ENCODE measurements at places on chromosomes 7 and 10.

DNA sequence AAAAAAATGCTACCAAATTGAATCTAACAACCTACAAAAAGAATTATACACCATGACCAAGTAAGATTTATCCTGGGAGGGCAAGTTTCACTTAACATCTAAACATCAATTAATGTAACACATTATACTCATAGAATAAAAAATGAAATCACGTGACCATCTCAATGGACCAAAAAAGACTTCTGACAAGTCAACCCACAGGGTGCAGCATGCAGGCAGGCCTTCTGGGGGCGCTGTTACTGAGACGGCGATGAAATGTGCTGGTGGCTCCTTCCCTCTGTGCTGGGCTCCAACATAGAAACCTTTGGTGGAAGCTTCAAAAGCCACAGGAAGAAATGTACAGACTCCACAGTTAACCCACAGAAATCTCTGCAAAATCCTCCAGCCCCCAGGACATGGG lies 103.1 kb downstream of the INHBA start:
- DNase-seq: no peak

GRCh38 chr10:133357285-133358161 lies at the start of gene FUOM:
TSS of gene FUOM (minus strand) at chr10:133358019. CDS start at chr10:133358007, 12 bp downstream.
- DNase-seq: peak; percentile 39

GRCh38 chr10:119341459-119342301 lies 134.3 kb downstream of the GRK5 start:
- peak; percentile 57 for DNase-seq

DNA sequence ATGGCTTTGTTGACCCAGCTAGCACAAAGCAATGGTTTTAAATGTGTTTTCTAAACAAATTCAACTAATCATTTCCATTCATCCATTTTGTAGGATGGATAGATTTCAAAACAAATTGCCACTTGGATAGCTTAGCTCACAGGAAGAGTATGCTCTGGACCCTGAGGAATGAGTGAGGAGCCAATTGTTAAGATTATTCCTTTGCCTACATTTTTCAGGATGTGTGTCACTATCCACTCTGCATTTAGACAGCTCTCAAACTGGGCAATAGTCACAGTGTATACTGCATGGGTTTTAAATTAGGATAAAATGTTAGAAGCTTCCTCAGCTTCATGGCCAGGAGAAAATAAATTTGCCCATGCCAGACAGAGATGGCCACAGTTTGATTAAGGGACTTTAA lies 605.6 kb upstream of the TEX47 start:
- DNase-seq: no peak

- DNase-seq: no peak
Measured at GRCh38 chr7:156753229-156753560, 112.6 kb downstream of the RNF32 start.

- DNase-seq: no peak
Measured at GRCh38 chr10:31587691-31588090, 268.7 kb downstream of the ZEB1 start.

GRCh38 chr7:157863906-157864810 lies 527.4 kb downstream of the DNAJB6 start:
- no peak for DNase-seq

DNA sequence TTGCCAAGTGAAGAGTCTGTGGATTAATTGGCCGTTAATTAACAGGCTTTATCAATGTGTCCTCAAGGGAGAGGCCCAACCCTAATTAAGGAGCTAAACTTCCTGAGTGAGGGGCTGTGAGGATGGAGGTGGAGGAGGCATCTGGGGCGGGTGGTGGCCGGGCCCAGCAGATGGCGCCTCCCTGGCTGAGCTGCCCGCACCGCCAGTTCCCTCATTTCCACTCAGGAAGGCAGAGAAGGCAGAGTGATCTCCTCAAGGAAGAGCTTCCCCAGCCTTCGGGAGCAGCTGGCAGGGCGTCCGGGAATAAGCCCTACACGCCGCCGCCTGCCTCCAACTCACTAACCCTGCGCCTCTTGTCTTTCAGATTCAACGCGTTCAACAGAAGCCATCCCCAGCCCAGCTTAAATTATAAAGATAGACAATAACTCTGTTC lies 112.2 kb downstream of the CYTH3 start:
- DNase-seq: peak; percentile 79

GRCh38 chr7:1610678-1611302 lies 41.0 kb upstream of the PSMG3 start:
- DNase-seq: no peak

DNA sequence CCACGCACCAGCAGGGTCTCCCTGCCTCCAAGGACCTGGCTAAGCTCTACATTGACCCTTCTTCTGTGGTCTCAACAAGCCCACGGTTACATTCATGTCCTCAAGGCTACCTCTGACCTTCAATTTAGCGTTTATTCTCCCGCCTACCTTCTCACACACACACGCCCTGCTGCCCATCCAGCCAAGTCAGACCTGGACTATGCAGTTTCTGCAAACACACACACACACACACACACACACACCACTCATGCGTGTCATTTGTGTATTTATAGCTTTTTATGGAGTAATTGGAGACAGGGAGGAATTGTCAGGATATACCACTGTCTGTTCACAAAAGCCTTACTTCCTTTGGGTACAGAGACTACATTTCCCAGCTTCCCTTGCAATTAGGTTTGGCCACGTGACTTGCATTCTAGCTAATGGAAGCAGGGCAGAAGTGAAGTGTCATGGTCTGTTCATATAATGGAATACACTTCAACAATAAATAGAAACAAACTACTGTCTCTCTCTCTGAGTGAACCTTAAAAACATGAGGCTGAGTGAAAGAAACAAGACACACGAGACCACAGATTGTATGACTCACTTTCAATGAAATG lies 53.8 kb upstream of the CPXM2 start:
- no peak for DNase-seq

GRCh38 chr10:46992803-46993561 lies 81.8 kb downstream of the PTPN20 start:
- DNase-seq: peak; percentile 67

GRCh38 chr7:69553190-69553589 lies 45.1 kb upstream of the AUTS2 start:
- DNase-seq: no peak

DNA sequence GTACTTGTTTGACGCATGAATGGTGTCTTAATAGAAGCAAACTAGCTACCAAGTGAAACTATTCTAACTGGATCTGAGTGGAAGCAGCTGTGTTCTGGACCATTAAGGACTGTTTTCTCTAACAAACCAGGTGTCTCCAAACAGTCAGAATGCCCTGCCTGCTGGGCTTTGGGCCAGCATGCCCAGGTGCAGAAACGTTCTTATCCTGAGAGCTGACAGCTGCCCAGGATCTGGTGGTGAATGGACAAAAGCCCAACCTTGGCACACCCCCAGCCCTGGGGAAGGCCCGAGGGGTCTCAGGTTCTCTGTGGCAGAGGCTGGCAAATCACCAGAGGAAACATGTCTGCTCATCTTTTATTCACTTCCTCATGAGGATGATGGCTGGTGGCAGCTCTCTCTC lies 48.2 kb upstream of the LAMB4 start:
- no peak for DNase-seq

- DNase-seq: no peak
Measured at GRCh38 chr10:4215485-4215884, 430.5 kb upstream of the KLF6 start.

DNA sequence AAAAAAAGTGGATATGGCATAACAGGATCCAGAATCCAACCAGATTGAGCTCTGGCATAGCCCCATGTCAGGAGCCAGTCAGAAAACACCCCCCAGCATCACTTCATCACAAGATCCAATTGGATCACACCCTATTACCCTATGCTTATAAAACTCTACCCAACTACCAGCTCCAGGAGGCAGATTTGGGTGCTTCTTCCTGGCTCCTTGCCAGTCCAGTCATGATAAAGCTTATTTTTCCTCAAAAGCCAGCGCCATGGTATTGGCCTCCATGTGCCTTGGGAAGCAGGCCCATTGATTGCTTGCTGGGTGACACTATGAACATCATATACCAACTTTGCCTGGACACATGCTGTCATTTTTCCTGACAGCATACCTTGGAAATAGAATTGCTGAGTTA lies 281.4 kb upstream of the MKLN1 start:
- DNase-seq: no peak

DNA sequence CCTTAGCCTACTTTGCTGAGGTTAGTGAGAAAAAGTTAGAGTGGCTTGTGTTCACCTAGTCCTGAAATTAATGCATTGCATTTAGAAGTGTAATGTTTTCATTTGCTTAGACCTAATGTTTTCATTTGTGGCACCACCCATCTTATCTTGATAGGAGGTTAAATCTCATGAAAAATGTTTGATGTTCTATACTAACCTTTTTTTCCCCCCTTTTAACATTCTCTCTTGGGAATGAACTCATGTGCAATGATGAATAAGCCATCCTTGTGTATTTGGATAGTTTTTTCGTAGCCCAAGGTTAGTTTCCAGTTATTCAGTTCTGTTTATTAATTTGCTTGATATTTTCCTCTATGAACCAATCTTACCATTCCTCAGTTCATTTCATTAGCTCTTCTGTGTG lies 2.8 kb downstream of the FHIP2A start:
- DNase-seq: no peak

DNA sequence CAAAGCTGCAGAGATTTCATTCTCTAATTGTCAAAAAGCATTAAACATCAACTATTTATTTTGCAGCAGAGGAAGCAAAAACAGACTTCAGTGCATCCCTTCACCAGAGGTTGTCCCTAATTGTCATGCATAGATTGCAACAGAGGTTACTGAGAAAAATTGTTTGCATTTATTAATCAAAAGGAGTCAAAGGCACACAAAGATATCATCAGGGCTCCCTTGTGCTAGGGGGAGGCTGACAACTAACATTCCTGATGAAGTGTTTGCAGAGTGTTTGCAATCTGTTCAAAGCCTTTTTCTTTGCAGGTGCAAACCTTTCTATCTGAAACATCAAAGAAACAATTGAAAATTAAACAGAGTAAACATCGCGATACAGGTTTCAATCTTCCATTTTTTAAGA lies 227.5 kb downstream of the TEX36 start:
- DNase-seq: no peak

All from uterus (tissue), 4 donors.